ENCODE measurements at places on chromosomes 7 and 10.

GRCh38 chr7:25854608-25855497 is 297.1 kb upstream of the NFE2L3 start:
- no peak for DNase-seq

- no peak for DNase-seq
Measured at GRCh38 chr7:107594961-107595737, 15.1 kb downstream of the BCAP29 start.

GRCh38 chr7:106037489-106038176 is 74.5 kb downstream of the SYPL1 start:
- DNase-seq = no peak

DNA sequence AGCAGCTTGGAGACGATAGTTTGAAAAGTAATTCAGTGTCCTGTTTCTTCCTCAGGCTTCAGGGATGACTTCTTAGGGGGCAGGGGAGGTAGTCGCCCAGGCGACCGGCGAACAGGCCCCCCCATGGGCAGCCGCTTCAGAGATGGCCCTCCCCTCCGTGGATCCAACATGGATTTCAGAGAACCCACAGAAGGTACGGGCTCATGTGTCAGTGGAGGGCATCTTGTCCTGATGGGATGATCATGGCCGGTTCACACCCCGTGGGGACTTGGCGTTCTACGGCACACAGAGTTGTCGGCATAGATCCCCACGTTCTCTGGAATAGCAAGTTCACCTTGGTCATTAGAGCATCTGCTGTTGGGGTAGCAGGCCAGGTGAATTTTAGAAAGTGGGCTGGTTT is 15.1 kb upstream of the LAT2 start:
- DNase-seq = no peak

DNA sequence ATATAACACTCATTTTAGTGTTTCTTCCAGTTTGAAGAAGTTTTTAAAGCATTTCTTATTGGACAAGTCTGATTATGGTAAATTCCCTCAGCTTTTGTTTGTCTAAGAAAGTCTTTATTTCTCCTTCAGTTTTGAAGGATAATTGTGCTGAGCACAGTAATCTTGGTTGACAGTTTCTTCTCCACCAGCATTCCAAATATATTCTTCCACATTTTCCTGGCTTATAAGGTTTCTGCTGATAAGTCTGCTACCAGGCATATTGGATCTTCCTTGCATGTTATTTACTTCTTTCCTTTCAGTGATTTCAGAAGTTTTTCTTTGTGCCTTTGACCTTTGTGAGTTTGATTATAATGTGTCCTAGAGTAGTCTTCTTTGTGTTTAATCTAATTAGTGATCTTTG is 210.7 kb downstream of the ADK start:
- no peak for DNase-seq

GRCh38 chr10:49237985-49238384 is 49.8 kb upstream of the TMEM273 start:
- no peak for DNase-seq

DNA sequence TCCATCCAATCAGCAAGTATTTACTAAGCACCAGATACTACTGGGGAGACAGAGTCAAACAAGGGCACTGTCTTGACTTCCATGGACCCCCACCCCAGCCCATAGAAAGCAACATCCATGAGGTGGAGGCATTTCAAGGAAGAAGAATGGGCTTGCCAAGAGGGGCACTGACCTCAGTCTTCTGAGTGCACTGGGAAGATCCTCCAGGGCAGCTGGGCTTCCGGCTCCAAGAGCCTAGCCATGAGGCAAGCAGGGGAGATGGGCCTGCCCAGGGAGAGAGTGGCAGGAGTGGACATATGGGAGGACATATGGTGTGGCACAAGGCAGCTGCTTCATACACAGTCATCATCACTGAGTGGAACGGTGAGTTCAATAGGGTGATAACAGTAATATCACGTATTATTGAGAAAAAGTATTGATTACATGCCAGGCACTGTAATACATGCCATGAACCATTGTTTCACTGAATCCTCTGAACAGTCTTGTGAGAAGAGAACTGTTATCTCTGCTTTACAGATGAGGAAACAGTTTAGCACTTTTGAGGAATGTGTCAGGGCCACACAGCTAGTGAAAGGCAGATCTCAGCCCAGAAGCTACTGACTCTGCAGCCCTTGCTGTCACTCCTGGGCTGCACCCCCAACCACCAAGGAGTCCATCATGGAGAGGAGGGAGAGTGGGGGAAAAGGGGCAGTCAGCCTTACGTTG is 331.7 kb upstream of the ZMIZ1 start:
- no peak for DNase-seq

- no peak for DNase-seq
Measured at GRCh38 chr10:118638680-118639079, 43.2 kb upstream of the PRLHR start.

- DNase-seq = no peak
Measured at GRCh38 chr10:128528167-128528566, 401.9 kb upstream of the MKI67 start.

DNA sequence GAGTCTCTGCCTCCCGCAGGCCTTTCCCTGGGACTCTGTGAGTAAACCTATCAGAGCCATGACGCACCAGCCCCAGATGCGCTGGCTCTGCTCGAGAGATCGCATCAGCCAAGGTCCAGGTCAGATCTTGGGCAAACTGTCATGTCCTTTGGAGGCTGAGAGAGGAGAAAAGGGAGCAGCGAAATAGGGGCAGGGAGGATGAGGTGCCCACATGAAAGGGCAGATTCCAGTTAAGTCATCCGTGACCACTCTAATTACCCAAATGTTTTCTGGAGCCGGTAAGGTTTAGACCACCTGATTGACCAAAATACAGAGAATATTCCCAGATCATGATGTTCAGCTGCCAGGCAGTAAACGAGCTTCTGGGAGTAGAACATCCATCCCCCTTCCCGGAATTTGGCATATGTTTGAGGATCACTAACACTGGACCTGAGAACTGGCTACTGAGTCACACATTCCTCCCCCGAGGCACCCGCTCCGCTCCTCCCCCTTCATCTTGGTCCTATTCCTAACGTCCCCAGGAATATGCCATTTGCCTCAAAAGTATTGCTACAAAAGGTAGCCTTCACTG is 88.0 kb downstream of the FGFR2 start:
- DNase-seq = no peak

- DNase-seq = no peak
Measured at GRCh38 chr10:19819419-19820033, 3.3 kb downstream of the PLXDC2 start.

DNA sequence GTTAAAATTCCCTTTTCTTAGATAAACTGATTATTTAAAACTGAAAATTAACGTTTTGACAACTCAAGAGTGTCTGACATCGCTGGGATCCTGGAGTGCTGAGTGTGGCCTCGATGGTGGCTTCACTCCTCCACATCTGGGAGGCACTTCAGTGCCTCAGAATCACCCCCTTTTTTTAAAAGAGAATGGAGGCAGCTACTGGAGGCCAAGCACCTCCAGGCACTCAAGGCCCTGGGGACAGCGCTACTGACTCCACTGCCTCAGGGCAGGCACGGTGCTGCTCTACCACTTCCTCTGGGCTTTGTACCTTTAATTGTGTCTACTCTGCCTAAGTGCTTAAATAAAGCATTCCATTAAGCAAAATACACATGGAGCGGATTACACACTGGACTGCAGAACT is 27.2 kb upstream of the NCAPG2 start:
- DNase-seq = no peak

GRCh38 chr7:69600710-69601519 is 2.6 kb downstream of the AUTS2 start:
- no peak for DNase-seq

GRCh38 chr7:105426606-105427146 is 38.0 kb upstream of the SRPK2 start:
- no peak for DNase-seq

DNA sequence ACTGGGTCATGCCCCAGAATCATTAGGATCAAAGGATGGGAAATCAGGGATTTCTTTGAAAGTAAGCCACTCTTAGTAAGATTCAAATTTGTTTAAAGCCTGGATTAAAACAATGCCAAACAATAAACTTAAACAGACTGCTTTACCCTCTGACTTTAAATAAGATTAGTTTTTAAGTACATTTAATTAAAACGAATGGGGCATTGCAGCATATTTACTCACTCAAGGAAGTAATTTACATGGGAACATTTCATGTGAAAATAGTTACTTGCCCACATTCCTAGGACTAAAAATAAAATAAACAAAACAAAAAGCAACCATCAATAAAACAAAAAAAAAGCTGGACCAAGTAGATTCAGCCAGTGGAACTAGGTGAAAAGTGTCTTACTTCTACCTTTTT is 7.8 kb downstream of the ABLIM1 start:
- DNase-seq = no peak

GRCh38 chr10:13457958-13458686 is 70.7 kb downstream of the BEND7 start:
- DNase-seq = no peak

DNA sequence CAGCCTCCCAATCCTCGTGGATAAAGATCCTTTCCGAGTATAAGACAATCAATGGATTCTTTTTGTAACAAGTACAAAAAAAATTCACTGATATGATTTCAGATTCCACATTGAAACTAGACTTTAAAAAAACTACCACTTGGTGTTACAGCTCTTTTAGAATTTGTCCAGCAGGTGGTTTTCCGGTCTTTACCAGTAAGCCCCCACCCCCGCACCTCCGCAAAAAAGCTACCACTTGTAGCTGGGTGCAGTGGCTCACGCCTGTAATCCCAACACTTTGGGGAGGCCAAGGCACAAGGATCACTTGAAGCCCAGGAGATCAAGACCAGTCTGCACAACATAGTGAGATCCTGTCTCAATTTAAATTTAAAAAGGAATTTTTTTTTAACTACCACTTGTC is 19.8 kb downstream of the IGF2BP3 start:
- DNase-seq = no peak

GRCh38 chr10:4775808-4776207 is 50.2 kb upstream of the AKR1E2 start:
- no peak for DNase-seq

DNA sequence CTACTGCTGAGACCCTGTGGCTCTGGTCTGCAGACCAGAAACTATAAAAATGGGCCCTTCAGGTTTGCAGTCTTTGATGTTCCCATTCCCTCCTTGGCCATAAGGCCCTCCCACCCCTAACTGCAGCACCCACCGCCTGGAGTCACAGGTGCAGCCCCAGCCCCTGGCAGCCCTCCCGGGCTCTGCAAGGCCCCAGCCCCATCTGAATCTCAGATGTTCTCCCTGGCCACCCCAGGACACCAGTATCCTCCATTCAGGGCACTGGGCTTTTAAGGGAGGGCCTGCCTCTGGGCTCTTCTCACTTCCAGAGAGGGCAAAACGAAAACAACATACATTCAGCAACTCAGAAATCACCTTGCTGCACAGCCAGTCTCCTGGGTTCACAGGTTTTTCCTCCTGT is 107.7 kb upstream of the RET start:
- no peak for DNase-seq

DNA sequence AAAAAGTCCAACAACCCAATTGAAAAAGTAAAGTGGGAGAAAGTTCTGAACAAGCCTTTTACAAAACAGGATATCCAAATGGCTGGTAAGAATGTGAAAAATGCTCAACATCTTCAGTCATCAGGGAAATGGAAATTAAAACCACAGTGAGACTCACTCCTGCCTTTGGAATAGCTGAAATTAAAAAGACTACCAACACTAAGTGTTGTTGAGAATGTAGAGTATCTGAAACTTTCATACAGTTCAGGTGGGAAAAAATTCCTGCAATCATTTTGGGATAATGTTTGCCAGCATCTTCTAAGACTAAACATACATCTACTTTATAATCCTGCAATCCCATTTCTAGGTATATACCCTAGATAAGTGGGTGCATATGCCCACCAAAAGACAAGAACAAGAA is 395.1 kb downstream of the GRID1 start:
- DNase-seq = no peak

DNA sequence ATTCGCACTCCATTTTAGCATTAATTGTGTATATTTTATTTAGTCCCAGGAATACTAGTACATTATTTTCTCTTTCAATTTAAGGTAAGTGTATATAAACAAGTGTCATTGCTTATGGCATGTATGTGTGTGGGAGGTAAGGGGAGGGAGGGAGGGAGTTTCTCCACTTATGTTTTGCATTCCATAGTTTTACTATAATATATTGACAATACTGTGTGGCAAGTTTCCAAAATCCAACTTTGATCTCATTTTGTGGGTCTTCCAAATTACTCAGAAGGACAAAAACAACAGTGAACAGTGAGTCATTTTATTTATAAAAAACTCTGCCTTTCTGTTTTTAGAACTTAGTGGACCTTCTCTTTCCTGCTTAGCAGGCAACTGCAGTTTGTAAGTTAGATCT is 102.3 kb upstream of the SEMA3E start:
- DNase-seq = no peak

GRCh38 chr10:110650265-110650668 is 6.1 kb downstream of the RBM20 start:
- no peak for DNase-seq

DNA sequence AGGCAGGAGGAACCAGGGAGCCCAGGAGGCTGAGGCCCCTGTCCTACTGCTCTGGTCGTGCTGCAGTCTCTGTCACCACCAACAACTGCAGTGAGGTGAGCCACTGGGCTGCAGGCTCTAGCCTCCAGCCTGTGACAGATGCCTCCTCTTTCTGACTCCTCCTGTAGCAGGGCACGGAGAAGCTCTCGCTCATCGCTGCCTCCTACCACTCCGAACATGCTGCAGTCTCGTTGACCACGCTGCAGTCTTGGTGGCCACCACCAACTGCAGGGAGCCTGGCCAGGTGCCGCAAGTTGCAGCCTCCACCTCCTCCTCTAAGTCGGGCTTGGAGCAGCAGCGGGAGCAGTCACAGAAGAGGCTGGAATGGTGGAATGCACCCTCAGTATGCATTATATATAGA is 22.1 kb upstream of the VOPP1 start:
- no peak for DNase-seq

- no peak for DNase-seq
Measured at GRCh38 chr7:31338706-31339105, 1.8 kb downstream of the NEUROD6 start.

DNA sequence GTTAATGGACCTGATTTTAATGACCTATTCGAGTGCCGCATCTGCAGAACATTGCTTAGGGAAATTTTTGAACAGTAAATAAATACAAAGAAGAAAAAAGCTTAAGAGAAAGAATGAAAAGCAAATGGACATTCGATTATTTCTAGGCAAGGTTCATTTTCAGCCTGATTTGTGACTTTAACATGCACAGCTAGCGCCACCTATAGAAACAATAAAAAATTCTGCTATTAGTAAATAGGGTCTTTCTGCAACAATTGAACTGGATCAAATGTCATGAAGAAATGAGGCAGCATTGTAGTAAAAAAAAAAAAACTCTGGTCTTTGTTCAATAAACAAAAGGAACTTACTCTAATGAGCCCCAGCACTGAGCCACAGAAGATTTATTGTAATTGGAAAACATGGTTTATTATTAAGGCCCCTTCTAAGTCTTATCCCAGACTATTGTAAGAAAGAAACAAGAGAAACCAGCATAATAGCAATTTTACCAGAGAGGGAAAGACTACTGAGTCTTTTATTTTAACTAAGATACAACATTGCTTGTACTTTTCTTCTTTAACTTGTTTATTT is 41.4 kb upstream of the GHITM start:
- DNase-seq = no peak
